CD4-positive, alpha-beta T cell (primary cell): ENCODE measurements at places on chromosomes 1 and 21.
A peak's percentile ranks its signal among the peaks of the same experiment; 100 is the strongest.

DNA sequence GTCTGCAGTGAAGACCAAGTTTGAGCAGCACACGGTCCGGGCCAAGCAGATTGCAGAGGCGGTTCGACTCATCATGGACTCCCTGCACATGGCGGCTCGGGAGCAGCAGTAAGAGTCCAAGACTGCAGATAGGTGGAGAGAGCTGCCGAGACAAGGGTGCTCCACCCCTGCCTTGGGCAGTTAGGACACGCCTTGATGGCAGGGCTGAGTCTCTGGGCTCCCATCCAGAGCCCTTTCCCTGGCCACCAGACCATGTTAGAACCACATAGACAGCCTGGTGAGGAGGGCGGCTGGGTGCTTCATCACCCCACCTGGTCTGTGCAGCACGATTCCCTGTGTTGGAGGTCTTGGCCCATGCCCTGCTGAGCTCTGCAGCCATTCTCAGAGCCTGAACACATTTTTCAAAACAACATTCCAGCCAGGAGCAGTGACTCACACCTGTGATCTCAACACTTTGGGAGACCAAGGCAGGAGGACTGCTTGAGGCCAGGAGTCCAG, 17.3 kb upstream of the MIIP start:
- DNase-seq = no peak

DNA sequence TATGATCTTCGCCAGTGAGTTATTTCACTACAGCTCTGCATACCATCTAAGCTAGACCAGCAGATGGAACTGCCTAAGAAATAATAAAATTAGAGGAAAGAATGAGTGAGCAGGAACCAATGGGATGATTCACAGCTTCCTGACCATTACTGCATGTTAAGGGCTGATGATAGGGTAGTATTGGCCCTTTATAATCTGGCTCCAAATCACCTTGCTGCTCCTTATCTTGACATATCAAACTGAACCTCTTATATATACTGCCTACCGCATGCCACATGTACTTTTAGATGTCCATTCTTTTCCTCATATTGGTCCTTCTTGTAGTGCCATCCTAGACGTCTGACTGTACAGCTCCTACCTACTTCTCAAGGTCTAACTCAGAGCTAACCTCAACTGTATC, 524.4 kb downstream of the DPYD start:
- DNase-seq = no peak

DNA sequence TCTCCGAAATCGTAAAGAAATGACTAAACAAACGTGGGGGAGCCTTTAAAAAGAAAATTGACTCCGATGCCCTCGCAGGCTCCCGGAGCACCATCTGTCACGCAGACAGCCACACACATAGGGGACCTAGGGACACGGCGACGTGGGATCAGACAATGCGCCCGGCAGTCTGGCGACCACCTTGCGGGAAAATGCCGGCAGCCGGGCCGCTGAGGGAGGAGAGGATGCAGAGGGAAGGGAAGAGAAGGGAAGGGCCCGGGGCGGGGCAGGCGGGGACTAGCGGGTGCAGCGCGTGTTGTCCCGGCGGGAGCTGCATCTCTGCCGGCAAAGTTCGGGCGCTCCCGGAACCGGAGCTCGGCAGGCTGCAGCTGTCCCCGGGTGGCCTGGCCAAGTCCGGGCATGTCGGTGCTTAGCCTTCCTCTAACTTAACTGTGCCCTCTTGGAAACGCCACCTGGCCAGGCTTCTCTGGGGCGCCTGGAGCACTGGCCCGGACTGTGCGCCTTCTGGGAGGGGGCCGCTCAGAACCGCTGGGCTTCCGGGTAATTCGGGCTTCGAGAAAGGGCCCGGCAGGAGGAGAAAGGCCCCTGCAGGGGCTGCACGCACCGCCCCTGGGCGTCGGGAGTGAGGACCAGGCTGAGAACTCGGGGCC, 1.8 kb downstream of the NHLH2 start:
- DNase-seq = no peak

DNA sequence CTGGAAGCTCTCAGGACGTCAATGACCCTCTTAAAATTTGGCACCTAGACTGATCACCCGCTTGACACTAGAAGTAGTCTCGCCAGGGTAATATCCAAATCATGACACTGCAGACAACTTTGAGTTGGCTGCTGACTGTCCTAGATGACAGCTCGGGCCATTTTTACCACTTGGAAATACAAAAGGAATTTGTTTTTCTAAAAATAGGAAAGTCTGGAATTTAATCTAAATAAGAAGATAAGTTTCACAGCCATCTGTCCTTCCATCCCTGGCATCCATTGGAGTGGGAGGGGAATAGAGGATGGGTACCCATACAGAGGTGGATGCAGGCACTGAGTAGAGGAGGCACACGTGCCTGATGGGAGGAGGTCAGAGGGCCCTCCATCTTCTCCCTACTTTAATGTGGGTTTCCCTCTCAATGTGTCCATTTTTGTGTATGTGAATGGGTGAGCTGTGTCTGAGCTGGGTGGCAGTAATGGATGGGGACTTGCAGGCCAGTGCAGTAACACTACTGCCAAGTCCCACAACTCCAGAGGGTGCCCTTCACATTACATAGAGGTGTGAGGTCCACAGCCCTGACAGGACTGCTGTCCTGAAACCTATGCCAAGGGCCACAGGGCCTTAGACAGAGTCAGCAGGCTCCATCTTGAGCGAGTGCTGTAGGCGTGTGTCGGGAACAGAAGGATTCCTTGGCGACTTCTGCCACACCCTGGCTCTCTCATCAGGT, 104.8 kb upstream of the IPO9 start:
- no peak for DNase-seq

DNA sequence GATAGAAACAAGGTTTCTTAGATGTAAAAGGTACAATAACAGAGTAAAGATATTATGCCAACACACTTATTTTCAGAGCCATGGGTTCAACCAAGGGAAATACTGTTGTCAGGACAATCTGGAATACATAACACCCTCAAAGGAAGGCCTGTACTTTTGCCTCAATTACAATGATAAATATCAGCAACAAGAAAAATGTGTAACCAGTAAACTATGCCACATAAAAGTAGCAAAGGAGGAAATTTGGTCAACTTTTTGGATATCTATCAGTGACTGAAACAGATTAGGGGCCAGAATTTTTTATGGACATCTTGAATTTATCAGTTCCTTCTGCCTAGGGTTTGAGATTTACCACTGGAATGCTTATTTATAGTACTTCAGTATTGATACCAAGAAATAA, 24.6 kb upstream of the RAP1GAP start:
- no peak for DNase-seq

GRCh38 chr1:241869022-241869421, 21.0 kb downstream of the EXO1 start:
- DNase-seq = no peak

DNA sequence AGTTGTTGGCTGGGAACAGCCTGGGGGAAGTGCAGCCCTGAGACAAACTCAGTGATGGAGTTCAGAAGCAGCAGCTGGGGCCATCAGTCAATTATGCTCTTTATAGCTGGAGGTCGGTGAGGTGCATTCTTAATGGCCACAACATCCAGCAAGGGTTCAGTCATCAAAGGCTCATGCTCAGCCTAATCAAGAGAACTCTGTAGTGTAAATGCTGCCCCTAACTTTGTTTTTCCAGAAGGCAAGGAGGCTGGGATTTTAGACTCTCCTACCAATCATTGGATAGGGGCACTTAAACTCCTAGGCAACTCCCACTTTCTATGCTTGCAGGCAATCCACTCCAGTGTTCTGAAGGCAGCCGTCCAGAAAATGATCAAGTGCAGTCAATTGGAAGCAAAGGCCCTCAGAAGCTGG, 15.0 kb upstream of the RGS4 start:
- DNase-seq = no peak

- no peak for DNase-seq
These were observed 32.2 kb downstream of the WDR4 start for GRCh38 chr21:42847051-42847707.

GRCh38 chr1:24952413-24952841, 22.4 kb upstream of the RUNX3 start:
- DNase-seq = peak; percentile 34

GRCh38 chr1:117754061-117754969, 148.5 kb downstream of the TENT5C start:
- DNase-seq = peak; percentile 76
